ENCODE measurements at places on chromosomes 7 and 10. TPM values are rescaled to one million over a fixed set of nuclear protein-coding genes. Genes with fewer than 3 reads are reported as not detected.

OPALIN gene
- total RNA-seq, result not detected

JAZF1 gene
- 11.0 TPM for total RNA-seq

ZNF282 gene
- total RNA-seq, result 18.3 TPM

DNA sequence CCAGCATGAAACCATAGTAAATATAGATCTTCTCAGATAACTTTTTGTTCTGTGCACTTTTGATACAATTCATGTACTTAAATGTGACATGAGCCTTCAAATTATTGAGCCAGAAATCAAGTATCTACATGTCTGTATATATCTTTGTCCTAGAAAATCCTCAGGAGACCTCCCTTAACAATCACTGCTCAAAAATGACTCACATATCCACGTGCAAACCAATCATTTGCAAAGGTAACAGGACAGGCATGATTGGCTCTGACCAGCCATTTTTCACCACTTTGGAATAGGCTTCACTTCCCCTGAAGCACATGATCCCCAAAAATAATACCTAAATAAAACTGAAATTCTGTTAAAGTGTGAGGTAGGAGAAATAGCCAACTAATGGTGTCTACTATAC is 902.5 kb downstream of the PCDH15 start:
- DNase-seq, result no peak
- H3K4me1 ChIP-seq, result peaks cover 8% of the 10 kb centered on the region
- no peak overlapping the region for H3K27ac ChIP-seq
- no peaks in the 10 kb centered on the region for H3K36me3 ChIP-seq

DNA sequence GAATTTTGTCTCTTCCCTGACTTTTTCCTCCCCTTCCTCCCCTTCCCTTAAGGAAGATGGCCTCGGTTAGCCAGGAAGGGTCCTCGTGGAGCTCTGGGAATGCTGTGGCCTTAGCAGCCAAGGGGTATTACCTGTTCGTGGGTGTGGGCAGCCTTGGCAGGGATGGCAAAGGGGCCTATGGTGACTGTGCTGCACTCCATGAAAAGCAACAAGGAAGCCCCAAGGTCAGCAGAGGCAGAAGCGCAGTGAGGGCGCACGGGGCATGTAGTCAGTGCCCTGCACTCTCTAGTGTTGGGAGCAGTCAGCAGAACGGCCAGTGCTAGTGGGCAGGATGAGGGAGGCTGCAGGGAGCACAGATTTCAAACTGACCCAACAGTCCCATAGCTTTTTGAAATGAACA is 191.8 kb downstream of the ADARB2 start:
- H3K27ac ChIP-seq, result no peak overlapping the region
- H3K27me3 ChIP-seq, result no peaks in the 10 kb centered on the region
- H3K4me1 ChIP-seq, result no peaks in the 10 kb centered on the region
- no peaks in the 10 kb centered on the region for H3K36me3 ChIP-seq

DNA sequence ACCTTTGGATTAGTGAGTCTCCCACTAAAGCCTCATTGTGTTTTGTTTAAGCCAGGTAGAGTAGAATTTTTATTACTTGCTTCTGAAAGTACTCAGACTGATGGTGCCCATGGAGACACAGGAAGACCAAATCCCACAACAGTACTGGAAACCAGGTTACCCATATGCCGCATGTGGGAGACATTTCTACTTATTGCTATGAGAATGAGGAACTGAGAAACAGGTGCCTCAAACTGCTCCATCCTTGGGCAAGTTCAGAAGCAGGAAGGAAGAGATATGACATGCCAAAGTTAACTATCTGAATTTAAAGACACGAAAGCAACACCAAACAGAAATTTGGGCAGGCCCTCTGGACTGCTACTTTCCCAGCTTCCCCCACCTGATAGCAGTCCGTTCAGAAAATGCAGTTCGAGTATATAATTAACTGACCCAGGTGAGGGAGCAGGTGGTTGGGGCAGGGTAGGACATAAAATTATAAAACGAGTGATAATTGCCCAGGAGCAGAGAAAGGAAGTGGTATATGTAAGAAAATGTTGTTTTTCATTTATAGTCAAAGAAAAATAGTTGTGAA is 382.3 kb upstream of the MTPN start:
- H3K27me3 ChIP-seq, result no peaks in the 10 kb centered on the region
- DNase-seq, result peak; percentile 7
- no peaks in the 10 kb centered on the region for H3K36me3 ChIP-seq
- no peaks in the 10 kb centered on the region for H3K4me1 ChIP-seq
- H3K4me3 ChIP-seq, result no peak overlapping the region

- DNase-seq, result no peak
- H3K4me3 ChIP-seq, result no peak overlapping the region
- H3K27me3 ChIP-seq, result no peaks in the 10 kb centered on the region
Observed at GRCh38 chr7:12800486-12800885, 113.1 kb downstream of the ARL4A start.

All from transverse colon (tissue), 4 donors.